Lower lobe of right lung (tissue), 2 donors: ENCODE measurements at places on chromosomes 12 and 14. TPM values are rescaled to one million over a fixed set of nuclear protein-coding genes. Genes with fewer than 3 reads are reported as not detected.

The PTHLH gene
- total RNA-seq = 0.21 TPM

The HRK gene
- 0.18 TPM for total RNA-seq

The SMCO2 gene
- 0.47 TPM for total RNA-seq

The CLEC1A gene
- total RNA-seq = 9.7 TPM
